Activated CD4-positive, alpha-beta T cell treated with anti-CD3 and anti-CD28 coated beads, Interleukin-2, amount 10 ng/mL, durations not matched to agents 7 days and 5 days (primary cell): ENCODE measurements at places on chromosomes 16 and 17. TPM values are rescaled to one million over a fixed set of nuclear protein-coding genes. Genes with fewer than 3 reads are reported as not detected.

GRCh38 chr16:70608521-70608920 is 37.8 kb upstream of the IL34 start:
- DNase-seq: no peak

DNA sequence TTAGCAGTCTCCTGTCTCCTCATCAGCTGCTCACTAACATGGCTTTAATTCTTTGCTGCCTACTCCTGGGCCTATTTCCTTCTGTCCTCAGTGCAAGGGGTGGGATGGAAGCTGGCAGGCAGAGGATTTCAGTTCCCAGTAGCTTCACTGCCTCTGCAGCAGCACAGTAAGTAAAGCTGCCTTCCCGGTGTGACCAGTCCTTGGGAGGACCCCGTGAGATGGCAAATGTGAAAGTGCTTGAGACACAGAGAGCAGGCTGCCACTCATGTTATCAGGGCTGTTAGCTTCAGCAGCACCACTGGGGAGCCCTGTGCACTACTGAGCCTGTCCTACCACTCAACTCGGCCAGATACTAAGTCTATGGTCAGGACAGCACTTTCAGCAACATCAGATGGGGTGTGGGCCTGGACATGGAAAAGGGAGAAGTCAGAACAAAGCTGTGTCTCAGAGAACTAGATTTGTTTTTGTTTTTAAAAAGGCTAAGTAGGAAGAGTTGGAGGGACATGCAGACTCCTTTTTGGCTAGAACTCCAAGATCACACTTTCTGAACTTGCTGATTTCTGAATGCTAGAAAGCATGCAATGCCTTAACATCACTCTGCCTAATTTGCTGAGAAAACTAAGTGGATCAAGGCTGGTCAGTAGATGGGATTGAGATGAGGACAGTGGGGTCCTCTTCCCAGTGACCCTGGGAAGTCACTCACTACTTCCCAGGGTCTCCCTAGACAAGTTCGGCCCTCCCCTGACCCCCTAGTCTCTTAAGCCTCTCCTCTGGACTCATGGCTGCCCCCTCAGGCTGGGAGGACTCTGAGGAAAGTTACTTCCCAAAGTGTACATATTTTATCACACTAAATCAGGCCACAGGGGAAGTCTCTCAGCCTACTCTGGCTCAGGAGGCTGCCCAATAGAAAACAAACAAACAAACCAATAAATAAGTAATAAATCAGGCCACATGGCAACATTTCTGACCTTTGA is 1.1 kb downstream of the ACSF2 start:
- DNase-seq: peak; percentile 35

GRCh38 chr16:71671165-71671564 is 45.2 kb downstream of the MARVELD3 start:
- no peak for DNase-seq

- DNase-seq: no peak
Observed at GRCh38 chr17:58334256-58334655, 5.7 kb upstream of the TSPOAP1 start.

- peak; percentile 74 for DNase-seq
Observed at GRCh38 chr16:391885-392335, 5.1 kb upstream of the NME4 start.

- no peak for DNase-seq
Observed at GRCh38 chr16:86723689-86724088, 145.3 kb downstream of the FOXL1 start.

DNA sequence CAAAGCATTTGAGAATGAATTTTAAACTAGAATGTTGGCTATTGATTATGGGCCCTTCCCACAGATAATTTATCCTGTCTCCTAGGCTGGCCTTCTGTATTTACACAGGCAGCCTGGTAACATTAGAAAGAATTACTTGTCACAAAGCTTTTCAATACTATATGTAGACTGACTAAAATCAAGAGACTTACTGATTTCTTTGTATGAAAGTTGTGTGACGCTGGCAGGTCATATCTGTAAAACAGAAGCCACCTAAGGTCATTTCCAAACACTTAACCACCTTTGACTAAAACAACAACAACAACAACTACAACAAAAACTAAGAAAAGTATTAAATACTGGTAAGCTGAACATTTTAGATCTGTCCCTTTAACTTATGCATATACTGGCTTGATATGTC is 329.0 kb upstream of the TBX2 start:
- no peak for DNase-seq

GRCh38 chr16:47979164-47979520 is 176.7 kb downstream of the ABCC12 start:
- DNase-seq: no peak

DNA sequence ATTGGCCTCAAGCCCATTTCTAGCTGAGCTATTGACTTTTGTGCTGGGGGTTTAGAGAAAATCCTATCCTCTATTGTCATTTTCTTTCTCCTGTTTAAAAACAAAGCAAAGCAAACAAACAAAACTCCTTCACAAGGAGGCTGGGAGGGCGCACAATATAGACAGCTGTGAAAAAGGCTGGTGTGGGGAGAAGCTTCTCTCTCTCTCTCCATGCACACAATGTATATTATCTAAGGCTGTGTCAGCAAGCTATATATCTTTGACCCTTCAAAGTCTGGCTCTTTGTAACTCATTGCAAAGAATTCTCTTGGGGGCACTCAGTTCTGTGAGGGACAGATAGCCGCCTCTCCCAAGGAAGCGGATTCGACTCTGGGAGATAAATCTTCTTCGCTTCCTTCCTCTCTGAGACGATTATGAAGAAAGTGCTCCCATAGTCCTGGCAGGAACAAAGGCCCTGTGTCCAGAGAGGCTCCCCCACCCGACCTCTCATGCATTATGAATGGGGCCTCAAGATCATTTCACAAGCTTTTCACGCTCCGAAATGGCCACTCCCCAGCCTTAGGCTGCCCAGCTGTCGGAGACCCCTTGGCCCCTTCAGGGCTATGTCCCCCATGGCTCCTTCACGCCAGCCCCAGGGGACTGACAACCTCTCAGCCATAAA is 33.2 kb upstream of the MEAK7 start:
- no peak for DNase-seq

DNA sequence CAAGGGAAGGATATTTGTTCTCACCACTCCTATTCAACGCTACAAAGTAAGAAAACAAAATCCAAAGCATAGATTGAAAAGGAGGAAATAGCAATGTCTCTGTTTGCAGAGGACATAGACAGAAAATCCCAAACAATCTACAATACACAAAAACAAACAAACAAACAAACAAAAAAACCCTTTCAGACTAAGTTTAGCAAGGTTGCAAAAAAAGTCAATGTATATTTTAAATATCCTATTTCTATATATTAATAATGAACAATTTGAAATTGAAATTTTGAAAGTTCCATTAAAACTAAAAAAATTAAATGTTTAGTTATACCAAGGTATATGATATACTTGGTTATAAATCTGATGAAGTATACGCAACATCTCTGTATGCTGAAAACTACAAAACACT is 37.2 kb downstream of the MYH10 start:
- no peak for DNase-seq

DNA sequence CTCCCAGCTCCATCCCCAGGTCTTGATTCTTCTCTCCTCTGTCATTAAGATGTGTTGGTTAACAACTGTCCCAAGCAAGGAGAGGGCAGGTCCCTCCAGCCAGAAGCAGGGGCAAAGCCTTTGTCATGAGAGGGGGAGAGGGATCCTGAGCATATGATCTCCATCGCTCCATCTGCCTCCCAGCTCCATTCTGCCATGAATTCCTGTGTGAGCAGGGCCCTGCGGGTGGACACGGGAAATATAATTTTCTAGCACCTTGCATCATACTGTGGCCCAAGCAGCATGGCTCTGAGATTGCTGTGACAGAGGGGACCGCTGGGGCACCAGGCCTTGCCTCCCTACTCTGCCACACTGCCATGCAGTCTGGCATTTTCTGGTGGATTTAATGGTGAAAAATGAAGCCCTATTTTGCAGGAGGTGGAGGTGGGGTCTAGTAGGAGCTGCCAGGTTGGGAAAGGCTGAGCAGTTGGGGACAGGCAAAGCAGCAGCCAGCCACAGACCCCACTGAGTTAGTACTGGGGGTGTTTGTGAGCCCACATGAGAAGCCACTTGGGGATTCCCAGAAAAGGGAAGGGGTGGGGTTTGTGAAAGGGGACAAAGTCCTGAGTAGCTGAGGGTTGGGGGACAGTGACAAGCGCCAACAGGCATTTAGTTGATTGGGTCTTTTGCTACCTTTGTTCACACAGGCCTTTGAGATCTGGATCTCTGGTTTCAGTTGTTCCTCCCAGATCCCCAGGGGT is 16.4 kb downstream of the TMEM238L start:
- DNase-seq: no peak

DNA sequence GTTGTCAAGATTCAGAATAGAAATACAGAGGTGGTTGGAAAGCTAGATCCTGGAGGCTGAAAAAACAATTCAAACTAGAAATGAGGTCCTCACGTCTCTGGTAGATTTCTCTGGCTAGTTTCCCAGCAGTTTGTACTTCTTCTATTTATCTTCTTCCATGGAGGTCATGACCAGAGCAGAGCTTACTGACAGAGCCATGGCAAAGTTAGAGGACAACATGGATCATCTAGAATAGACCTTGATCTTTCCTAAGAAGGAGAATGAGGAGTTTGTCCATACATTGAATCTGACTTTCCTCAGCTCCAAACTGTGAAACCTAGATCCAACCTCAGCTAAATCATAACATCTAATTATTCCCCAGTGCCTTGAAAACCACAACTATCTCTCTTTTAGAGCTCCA is 900.8 kb upstream of the GOT2 start:
- no peak for DNase-seq

DNA sequence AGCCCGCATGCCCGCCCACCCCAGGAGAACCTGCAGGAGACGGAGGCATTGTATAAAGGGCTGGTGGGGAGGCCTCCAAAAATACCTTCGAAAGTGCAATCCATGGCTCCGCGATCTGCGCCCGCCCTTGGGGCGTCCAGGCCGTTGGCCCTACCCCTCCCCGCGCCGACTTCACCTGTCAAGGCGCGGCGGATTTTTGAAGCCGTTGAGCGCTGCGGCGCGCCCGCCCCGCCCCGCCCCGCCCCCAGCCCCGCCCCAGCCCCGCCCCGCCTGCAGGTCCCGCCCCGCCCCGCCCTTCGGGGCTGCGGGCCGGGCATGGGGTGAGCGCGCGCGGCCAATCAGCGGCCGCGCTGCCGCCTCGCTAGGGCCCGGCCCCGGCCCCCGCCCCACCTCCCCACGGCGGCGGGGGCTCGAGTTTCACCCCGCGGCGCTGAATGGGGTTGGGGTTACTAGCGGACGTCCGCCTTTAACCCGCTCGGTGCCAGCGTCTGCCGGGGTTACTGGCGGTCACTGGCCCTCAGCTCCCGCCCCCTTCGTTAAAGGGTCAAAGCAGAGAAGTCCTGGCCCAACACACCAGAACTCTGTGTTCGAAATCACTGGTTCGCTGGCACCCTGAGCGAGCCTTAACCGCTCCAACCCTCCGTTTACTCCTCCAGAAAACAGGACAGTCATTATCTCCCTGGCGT is 13.2 kb downstream of the SREBF1 start:
- peak; percentile 86 for DNase-seq

GRCh38 chr16:1532771-1533170 is 695 bp upstream of the TMEM204 start:
- no peak for DNase-seq

DNA sequence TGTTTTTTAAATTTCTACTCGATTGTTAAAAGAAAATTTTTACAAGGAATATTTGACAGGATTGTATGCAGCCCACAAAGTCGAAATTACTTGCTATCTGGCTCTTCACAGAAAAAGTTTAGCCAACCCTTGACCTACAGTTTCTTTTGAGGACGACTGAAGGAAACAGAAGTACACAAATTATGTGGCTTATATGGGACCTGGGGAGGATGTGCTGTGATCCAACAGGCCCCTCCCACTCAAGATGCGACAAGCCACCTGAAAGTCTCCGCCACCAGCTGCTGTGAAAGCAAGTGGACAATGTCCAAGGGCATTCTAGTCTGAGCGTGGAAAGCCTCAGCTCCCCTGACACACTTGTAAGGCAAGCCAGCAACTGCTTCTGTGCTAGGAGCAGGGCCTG is 42.4 kb upstream of the SLC25A19 start:
- no peak for DNase-seq

DNA sequence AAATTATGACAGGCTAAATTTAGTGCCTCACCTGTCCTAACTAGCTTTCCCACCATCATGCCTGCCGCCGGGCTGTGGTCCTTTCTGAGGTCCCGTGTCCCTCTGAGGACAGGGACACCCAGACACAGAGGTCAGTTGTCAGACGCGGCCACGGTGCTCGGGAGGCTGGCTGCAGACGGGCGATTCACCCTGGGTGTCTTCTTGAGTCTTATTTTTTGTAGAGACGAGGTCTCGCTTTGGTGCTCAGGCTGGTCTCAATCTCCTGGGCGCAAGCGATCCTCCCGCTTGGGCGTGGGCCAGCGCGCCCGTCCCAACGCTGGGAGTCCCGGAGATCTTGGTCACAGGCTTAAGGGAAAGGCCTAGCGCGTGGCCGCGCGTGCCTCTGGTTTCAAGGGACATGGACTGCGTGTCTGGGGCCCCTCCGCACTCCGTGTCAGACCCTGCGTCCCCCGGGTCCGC is 797 bp upstream of the RAB11FIP3 start:
- DNase-seq: no peak

- no peak for DNase-seq
Observed at GRCh38 chr16:47888142-47888541, 267.7 kb downstream of the ABCC12 start.

GRCh38 chr17:39776252-39776651 is 38.5 kb downstream of the GRB7 start:
- no peak for DNase-seq

DNA sequence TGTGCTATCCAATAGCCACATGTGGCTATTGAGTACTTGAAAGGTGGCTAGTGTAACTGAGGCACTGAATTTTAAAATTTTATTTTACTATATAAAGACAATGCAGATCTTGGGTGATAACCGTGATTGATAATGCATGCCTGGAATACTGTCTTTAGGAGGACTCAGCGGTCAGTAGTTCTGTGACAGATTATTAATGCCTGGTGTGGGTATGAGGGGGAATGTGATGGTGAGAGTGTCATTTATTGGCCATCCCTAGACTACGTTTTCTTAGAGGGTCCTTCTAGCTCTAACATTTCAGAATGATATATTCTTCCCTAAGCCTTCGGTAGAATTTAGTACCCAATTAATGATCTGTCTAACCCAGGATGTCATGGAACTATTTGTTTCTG is 157.6 kb downstream of the CPPED1 start:
- no peak for DNase-seq

NAE1 gene
- total RNA-seq: 62.5 TPM

CCL1 gene
- total RNA-seq: 0.87 TPM

MPV17L gene
- total RNA-seq: not detected

FBXO39 gene
- total RNA-seq: 7.8 TPM

TEX14 gene
- 0.27 TPM for total RNA-seq

FASN gene
- total RNA-seq: 139 TPM

ARHGAP44 gene
- not detected for total RNA-seq

SP2 gene
- 33.8 TPM for total RNA-seq

GP1BA gene
- not detected for total RNA-seq

SMIM5 gene
- 0.12 TPM for total RNA-seq

TMEM220 gene
- 0.50 TPM for total RNA-seq

HS3ST2 gene
- total RNA-seq: not detected

APRT gene
- total RNA-seq: 86.2 TPM

SOX15 gene
- 0.57 TPM for total RNA-seq

C17orf78 gene
- not detected for total RNA-seq
